Hematopoietic multipotent progenitor cell (in vitro differentiated cells): ENCODE measurements at places on chromosomes 11 and 22. TPM values are rescaled to one million over a fixed set of nuclear protein-coding genes. Genes with fewer than 3 reads are reported as not detected.

DNA sequence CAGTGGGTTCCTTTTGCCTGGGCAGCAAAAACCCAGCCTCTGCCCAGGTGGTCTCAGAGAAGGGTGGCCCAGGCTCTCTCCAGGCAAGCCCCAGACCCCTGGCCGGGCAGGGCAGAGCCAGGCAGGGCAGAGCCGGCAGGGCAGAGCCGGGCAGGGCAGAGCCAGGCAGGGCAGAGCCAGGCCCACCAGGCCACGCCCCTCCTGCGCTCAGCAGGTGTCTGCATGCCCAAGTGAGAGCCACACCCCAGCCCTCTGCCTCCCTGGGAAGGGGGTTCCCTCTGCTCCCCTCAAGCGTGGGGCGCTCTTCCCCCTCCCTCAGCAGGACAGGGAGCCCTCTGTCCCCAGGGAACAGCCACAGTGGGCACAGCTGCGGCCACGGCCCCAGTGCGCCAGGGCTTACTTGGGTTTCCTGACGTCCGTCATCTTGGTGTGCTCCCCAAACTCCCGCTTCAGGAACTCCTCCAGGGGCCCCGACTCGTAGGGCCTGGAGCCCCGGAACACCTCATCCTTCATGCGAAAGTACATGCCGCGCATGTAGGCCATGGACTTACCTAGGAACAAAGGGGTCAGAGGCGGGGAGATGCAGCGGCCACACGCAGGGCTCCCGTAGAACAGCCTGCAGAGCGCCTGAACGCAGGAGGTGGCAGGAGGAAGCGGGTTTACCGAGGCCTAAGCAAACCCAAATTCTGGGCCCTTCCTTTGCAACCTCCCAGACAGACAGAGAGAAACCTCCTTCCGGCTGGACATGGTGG is 10.1 kb upstream of the BAIAP2L2 start:
- DNase-seq = no peak

Gene GTPBP1
- 91.8 TPM for total RNA-seq

GRCh38 chr22:39176714-39177455 is 24.4 kb upstream of the CBX7 start:
- no peak for DNase-seq

DNA sequence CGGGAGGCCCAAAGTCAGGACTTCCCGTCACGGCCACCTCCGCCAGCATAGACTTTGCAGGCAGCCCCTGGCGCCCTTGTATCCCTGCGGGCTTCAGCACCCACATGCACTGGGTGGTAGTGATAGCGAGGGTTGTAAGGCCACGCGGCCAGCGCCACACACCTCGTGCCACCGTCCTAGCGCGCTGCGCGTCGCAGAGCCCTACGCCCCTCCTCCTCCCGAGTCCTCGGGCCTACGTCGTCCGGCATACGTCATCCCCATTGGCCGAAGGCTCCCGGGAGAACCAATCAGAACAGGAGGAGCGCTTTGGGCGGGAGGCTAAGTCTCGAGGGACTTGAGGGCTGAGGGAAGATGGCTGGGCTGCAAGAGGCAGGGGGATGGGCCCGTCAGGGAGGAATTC is 1.3 kb upstream of the BTBD18 start:
- no peak for DNase-seq
